SK-N-MC (cell line): ENCODE measurements at places on chromosomes 2 and 18.

DNA sequence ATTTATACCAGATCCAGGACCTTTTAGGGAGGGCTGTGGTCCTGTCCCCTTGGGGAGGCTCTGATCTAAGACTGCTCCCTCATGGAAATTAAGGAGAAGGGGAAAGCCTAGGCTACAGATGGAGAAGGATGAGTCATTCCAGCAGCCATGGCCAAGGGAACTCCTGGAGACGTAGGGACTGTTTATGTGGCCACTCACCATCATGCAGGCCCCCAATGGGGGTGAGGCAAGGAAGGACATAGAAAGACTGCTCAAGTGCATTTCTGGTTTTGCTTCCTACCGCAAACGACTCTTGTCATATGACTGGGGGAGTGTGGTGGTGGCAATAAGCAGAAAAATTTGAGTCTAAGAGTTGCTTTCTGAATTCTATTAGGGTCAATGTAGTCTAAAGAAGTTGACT, 54.0 kb upstream of the CYP1B1 start:
- no peak for DNase-seq

GRCh38 chr2:39622860-39623259, 42.9 kb upstream of the TMEM178A start:
- no peak for DNase-seq

DNA sequence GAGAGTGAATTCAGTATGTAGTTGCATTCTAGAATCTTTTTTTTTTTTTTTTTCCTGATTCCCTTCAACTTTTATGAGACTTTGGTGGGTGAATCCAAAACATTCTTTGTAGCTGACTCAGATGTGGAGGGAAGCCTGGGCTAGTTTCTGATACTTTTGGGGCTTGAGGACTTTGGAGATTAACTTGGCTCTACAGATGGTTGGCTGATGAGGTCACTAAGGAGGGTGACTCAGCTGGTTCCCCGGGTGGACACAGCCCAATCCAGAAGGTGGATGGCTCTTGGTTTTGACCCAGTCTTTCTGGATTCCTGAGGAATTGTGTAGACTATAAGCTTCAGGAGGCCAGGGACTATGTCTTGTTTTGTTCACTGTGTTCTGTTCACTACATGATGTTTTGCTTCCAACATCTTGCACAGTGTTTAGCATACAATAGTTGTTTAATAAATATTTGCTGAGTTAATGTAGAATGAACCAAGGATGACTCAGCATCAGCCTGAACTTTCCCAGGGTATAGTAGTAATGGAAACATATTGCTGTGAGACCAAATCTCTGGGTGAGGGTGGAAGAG, 30.5 kb downstream of the LAMA3 start:
- DNase-seq: no peak

GRCh38 chr2:217337771-217338170, 477.9 kb upstream of the TNP1 start:
- DNase-seq: no peak

GRCh38 chr2:233481368-233482142, 85.0 kb downstream of the USP40 start:
- DNase-seq: no peak

GRCh38 chr2:235803028-235803427, 309.2 kb downstream of the AGAP1 start:
- DNase-seq: no peak

- DNase-seq: no peak
Observed at GRCh38 chr2:98561902-98562695, 46.2 kb downstream of the COA5 start.

DNA sequence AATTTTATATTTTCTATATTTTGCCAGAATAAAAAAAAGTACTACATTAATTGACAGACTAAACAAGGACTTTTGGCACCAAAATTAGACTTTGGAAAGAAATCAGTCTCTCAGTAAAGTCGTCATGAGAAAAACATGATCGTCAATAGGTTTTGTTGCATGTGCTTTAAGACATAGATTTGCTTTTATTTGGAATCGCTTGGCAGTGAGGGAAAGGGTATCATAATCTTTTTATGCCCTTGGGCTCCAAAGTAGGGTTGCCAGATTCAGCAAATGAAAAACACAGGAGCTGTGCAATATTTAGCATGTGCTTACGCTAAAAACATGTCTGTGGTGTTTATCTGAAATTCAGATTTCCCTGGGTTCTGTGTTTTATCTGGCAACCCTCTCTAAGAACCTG, 177.6 kb downstream of the LAMA1 start:
- DNase-seq: no peak

GRCh38 chr2:45031028-45031427, 21.8 kb upstream of the SIX2 start:
- no peak for DNase-seq

GRCh38 chr2:31945572-31945935, 65.3 kb downstream of the MEMO1 start:
- DNase-seq: no peak
